NAMALWA (cell line): ENCODE measurements at places on chromosomes 6 and 20.

- DNase-seq: no peak
These were observed 65.2 kb upstream of the PRND start for GRCh38 chr20:4656491-4656890.

- no peak for DNase-seq
These were observed 143.6 kb downstream of the PHACTR3 start for GRCh38 chr20:59747671-59748515.

- no peak for DNase-seq
These were observed 7.2 kb downstream of the PI16 start for GRCh38 chr6:36961441-36962435.

- no peak for DNase-seq
These were observed 321.6 kb upstream of the QKI start for GRCh38 chr6:163092876-163093275.

- DNase-seq: no peak
These were observed 18.3 kb downstream of the NTSR1 start for GRCh38 chr20:62726716-62727583.

DNA sequence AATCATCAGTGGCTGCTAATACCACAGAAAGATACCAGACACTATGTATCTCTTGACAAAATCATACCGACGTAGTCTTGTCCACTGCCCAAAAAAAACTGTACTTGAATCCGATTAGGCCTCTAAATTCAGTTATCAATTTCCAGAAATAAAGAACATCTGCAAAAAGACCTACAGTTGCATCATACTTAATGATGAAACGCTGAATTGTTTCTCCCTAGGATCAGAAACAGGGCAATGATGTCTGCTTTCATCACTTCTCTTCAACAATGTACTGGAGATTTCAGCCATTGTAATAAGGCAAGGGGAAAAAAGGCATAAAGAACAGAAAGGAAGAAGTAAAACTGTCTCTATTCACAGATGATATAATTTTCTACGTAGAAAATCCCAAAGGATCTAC lies 152.0 kb downstream of the TASP1 start:
- no peak for DNase-seq

DNA sequence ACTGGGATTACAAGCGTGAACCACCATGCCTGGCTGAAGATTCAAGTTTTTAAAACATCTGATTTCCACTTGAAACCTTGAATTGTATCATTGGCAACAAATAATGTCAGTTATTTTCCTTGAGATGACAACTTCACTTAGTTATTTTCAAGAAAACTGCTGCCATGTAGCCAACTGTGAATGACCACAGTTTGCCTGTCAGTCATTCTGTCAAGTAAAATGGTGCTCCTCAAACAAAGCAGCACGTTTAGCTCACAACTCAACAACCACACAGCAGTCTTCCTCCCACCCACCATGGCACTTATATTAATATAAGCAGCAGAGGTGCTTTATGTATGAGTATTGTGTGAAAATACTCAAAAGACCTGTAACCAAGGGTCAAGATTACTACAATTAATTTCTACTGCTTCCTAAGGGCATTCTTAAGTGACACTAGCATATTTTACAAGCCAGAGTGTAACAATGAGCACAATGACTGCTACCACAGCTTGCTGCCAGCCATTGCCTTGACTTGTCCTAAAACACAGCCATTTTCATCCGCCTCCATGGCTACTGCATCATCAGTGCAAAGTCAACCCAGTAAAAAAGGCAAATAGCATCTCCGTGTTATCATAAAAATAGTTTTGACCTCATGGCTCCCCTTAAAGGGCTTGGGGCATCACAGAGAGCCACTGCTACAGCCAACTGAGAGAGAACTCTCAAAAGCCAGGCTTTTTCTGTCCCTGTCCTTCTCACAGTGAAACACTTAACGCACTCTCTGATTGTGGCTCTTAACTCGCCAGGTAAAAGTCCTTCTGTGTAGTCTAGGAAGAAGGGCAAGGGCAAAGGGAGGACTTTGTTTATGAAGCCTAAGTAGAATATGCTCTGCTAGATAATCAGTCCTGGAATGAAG lies 96.4 kb upstream of the TAB2 start:
- DNase-seq: no peak

- no peak for DNase-seq
These were observed 747.6 kb downstream of the RFPL4B start for GRCh38 chr6:113094779-113095178.

DNA sequence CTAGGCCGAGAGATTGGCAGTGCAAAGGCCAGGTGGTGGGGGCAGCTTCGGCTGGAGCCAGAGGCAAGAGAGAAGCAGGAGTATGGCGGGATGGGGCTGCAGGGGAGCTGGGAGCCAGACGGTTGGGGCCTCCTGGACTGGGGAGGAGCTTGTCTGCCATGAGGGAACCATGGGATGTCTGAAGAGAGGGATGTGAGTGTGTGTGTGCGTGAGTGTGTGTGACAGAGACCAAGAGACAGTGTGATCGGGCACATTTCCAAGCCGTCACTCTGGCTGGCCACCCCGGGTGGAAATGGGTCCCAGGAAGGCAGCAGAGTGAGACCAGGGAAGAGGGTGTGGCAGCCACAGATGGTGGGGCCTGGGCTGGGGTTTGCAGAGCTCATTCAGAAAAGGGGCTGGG lies 13.8 kb downstream of the PHACTR3 start:
- DNase-seq: no peak

GRCh38 chr6:166195860-166196238 lies 28.2 kb upstream of the TBXT start:
- no peak for DNase-seq

GRCh38 chr20:4585104-4585753 lies 136.5 kb upstream of the PRND start:
- no peak for DNase-seq

GRCh38 chr20:32304131-32304746 lies 26.8 kb downstream of the KIF3B start:
- no peak for DNase-seq

- peak; percentile 64 for DNase-seq
These were observed 585 bp downstream of the PIM1 start for GRCh38 chr6:37170273-37171200.
